ENCODE measurements at places on chromosomes 4 and X.

DNA sequence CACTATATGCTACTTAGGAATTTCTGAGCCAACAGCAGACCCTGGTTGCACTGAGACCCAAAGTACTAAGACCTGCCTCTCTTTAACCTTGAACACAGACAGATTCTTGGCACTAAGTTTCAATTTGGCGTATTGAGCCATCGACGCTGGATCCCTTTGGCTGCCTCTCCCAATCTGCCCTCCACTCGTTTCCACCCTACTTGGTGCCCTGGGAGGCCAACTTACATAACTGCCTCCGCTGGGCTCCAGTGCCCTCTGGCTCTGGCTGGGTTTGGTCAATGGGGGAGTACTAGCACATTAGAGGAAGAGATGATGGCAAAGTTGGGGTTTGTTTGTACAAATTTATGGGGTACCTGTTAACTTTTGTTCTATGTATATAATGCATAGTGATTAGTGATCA is 63.5 kb downstream of the TMEM156 start:
- DNase-seq: no peak

GRCh38 chr4:110510955-110511544 is 35.1 kb downstream of the ENPEP start:
- peak; percentile 79 for DNase-seq

GRCh38 chr4:31467781-31468180 is 747.6 kb downstream of the PCDH7 start:
- no peak for DNase-seq

GRCh38 chr4:132101526-132101925 is 1047.6 kb upstream of the PCDH10 start:
- DNase-seq: no peak
